ENCODE measurements at places on chromosomes 5 and 9. TPM values are rescaled to one million over a fixed set of nuclear protein-coding genes. Genes with fewer than 3 reads are reported as not detected.

The SHOC1 gene
- not detected for total RNA-seq

DNA sequence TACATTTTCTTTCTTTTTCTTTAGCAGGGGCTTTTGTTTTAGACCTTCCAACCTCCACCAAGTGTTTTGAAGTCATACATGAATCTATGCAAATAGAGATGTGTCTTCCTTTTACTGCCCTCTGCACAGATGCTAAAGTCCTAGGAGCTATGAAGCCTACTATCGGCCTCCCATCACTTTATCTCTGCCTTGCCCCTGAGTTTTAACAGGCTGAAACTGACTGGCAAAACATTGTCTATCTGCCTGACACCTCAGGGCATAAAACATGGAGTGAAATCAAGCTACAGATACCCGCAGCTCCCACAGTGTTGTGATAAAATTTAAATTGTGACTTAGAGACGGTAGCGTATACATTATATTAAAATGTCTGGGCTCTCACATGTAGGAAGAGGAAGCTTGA, 604.6 kb upstream of the C9orf72 start:
- no peak for DNase-seq
- H3K36me3 ChIP-seq: no peaks in the 10 kb centered on the region
- no peak overlapping the region for H3K27ac ChIP-seq
- no peaks in the 10 kb centered on the region for H3K27me3 ChIP-seq

The KCNV2 gene
- not detected for total RNA-seq

The GLRA1 gene
- not detected for total RNA-seq

GRCh38 chr5:148465381-148466235, 81.8 kb downstream of the FBXO38 start:
- DNase-seq: no peak
- no peak overlapping the region for H3K27ac ChIP-seq
- H3K4me3 ChIP-seq: no peak overlapping the region
- no peaks in the 10 kb centered on the region for H3K27me3 ChIP-seq
- H3K36me3 ChIP-seq: no peaks in the 10 kb centered on the region
- no peaks in the 10 kb centered on the region for H3K4me1 ChIP-seq

GRCh38 chr5:112010475-112010874, 253.5 kb upstream of the NREP start:
- H3K4me1 ChIP-seq: no peaks in the 10 kb centered on the region
- no peaks in the 10 kb centered on the region for H3K36me3 ChIP-seq
- DNase-seq: no peak
- no peaks in the 10 kb centered on the region for H3K27me3 ChIP-seq

DNA sequence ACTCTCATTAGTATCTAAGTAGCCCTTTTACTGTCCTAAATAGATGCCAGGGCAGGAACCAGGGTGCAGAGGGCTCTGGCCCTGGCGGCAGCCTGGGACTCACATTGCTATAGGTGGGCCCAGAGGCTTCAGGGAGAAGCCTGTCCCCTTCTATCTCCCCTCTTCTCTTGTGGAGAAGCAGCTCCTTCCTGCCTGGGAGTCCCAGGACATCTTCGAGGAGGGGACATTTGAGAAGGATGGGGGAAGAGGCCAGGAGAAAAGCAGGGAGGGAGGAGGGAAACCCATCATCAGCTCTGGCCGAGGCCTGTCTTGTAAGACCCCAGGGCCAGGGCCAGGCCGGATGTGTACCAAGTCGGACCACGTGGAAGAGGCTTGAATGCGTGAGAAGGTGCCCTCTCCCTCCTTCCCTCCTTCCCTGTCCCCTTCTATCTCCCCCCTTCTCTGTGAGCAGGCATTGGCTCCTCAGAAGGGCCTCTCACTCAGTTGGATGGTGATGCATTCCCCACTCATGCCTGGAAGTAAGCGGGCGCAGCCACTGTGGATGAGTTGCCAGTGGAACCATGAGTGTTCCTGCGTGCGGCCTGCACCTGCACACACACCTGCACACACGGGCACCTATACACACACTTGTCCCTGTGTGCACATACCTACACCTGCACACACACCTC, 20.7 kb upstream of the LPCAT1 start:
- no peaks in the 10 kb centered on the region for H3K36me3 ChIP-seq
- no peak overlapping the region for H3K4me3 ChIP-seq
- no peaks in the 10 kb centered on the region for H3K27me3 ChIP-seq
- no peaks in the 10 kb centered on the region for H3K4me1 ChIP-seq
- no peak for DNase-seq
